ENCODE measurements at places on chromosomes 3 and 15. TPM values are rescaled to one million over a fixed set of nuclear protein-coding genes. Genes with fewer than 3 reads are reported as not detected.

Gene FGD5
- total RNA-seq, result 62.5 TPM

DNA sequence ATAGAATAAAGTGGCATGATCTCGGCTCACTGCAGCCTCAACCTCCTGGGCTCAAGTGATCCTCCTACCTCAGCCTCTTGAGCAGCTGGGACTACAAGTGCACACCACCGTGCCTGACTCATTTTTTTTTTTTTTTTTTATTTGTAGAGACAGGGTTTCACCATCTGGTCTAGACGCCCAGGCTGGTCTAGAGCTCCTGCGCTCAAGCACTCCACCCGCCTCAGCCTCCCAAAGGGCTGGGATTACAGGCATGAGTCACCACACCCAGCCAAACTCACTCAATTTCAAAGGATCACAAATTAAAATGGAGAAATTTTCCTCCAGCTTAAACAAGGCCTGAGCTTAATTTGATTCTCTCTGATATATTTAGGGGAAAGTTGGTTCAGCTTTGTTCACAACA lies 27.3 kb upstream of the NMB start:
- no peak for DNase-seq

DNA sequence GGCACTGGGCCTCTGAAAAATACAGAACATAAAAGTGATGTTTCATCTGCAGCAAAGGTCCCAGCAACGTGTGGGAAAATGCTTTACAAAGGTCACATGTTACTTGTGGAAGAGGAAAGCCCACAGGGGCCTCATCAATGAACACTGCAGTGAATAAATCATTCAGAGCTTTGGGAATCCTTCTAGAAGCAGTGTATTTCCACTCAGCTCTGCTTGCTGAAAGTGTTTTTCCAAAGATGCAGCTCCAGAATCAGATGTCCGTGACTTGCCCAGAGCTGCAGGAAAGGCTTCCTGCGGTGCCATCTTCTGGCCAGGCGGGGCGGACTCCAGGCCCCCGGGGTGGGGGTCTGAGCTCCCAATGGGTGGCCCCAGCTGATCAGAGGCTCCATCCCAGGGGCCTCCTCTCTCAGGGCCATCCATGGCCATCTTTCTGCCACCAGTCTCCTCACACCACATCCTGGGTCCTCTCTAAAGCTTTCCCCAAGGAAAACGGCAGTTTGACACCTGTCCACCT lies 81.5 kb downstream of the C3orf70 start:
- no peak for DNase-seq

GRCh38 chr15:68145706-68146105 lies 59.4 kb downstream of the CALML4 start:
- DNase-seq, result no peak

- DNase-seq, result no peak
These were observed 23.2 kb downstream of the QTRT2 start for GRCh38 chr3:114079761-114080160.
